ENCODE measurements at places on chromosomes 5 and 9. TPM values are rescaled to one million over a fixed set of nuclear protein-coding genes. Genes with fewer than 3 reads are reported as not detected.

Gene SLC25A2
- total RNA-seq: not detected

DNA sequence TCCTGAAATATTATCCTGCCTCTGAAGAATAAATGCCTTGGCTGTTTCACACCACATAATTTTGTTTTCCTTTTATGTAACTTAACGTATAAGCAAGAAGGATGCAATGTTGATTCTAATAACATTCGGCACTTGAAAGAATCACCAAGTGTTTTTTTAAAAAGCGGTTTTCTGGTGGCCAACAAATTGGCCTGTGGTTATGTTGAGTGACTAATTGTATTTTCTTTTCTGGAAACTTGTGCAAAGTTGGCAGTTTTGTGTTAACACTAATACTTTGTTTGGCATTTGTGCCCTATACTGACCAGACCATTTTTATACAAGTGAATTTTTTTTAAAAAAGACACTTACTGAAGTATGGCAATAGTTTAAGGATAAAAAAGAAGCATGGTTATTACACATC is 452.7 kb downstream of the BNC2 start:
- no peak for DNase-seq

Gene SPINK13
- total RNA-seq: not detected

- DNase-seq: no peak
Measured at GRCh38 chr9:98986866-98987651, 43.4 kb downstream of the COL15A1 start.

GRCh38 chr5:124655921-124656511 is 90.4 kb downstream of the ZNF608 start:
- DNase-seq: no peak

Gene PFN3
- total RNA-seq: not detected

DNA sequence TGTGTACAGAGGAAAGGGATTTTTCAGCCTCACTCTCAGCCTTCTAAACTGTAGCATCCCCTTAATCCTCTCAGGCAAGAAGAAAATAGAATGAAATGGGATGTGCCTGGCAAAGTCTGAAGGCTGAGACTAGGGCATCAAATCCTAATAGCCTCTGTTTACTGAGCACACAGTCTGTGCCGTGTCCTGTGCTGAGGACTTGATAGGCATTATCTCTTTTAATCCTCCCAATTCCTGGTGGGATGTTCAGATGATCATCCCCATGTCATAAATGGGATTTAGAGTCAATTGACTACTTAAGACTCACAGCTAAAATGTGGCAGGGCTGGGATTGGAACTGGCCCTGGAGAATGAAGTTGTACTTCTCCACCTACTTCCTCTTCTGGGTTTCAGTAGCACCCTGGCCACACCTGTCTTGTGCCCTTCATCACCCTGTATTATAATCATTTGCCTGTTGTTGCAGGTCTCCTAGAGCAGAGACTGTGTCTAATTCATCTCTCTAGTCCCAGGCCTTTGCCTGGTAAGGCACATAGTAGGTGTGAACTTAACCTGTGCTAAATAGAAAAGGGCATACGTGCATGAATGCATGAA is 81.0 kb downstream of the WWC1 start:
- DNase-seq: no peak
